ENCODE measurements at places on chromosomes 7 and 10. TPM values are rescaled to one million over a fixed set of nuclear protein-coding genes. Genes with fewer than 3 reads are reported as not detected.
A peak's percentile ranks its signal among the peaks of the same experiment; 100 is the strongest.

GRCh38 chr7:91940171-91940570 lies 491 bp upstream of the AKAP9 start:
- DNase-seq = no peak

GPR37 gene
- total RNA-seq = 3.2 TPM

DNA sequence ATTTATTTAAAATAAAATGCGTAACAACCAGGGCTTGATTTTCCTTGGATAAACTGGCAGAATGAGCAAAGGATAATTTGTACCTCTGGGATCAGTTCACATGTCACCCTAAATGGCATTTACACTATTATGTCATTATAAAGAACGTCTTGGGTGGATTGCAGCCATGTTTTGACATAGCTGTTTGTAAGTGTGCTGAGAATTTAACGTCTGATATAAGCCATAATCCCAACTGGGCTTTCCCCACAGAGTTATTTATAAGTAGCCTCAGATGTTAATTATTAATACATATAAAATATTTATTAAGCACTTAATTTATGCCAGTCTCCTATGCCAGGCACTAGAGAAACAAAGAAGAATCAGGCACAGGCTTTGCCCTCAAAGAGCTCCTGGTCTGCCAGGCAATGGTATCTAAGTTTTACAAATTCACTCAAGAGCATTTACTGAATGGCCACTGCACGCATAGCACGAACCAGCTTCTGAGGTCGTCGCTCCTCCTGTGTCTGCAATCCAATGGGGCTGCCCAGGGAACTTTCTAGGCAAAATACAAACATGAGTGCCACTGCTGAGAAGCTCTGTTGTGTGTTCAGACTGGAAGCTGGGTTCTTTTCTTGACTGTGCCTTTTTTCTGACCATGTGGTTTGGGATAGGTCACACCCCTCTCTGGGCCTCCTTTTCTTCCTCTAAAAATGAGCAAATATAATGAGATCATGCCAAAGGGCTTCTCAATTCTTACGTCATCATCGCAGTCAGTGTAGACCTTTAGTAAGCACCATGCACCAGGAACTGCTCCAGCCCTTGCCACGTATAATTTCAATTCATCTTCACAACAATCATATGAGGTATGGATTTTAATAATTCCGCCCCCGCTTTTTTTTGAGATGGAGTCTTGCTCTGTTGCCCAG lies 11.3 kb upstream of the CTBP2 start:
- no peak for DNase-seq

- no peak for DNase-seq
These were observed 604.3 kb downstream of the IPMK start for GRCh38 chr10:57663401-57663800.

DNA sequence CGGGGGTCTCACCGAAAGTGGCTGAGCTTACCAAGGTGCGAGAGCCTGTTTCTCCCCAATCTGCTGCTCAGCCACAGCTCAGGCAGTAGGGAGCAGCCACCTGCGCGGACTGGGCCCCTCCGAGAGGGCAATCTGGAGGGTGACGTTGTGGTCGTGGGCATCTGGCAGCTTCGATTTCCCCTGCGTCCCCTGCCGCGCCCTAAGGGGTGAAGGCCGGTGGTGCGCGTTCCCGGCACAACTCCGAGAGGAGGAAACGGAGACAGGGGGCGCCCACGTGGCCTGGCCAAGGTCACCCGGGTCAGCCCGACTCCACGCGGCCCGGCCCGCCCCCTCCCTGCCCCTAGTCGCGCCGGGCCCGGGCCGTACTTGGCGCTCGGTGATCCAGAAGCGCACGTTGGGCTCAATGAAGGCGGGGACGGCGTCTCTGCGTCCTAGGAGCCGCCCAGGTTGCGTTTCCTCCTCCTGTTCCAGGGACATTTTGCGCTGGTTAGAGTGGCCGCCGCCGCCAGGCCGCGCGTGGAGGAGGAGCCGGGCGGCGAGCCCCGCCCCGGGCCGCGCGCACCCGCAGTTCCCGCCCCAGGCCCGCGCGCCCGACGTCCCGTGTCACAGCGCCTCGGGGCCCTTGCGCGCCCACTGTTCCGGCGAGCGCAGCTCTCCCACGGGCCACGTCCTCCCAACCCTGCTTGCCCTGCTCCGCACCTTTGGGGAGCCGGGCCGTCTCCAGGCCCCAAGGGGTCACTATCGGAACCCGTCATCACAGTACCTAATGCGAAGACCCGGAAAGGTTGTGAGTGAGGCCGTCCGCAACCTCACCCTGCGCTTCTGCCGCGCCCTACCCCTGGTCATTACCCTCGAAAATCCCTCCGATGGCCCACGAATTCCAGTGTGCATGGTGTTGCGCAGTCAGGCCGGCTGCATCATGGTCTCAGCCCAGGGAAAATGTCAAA lies at the start of gene SFXN4:
Gene SFXN4, minus strand, starts transcription at position 544 of the 947 bp plus-strand sequence. Its CDS starts 67 bp downstream, at position 477.
- peak; percentile 50 for DNase-seq

DNA sequence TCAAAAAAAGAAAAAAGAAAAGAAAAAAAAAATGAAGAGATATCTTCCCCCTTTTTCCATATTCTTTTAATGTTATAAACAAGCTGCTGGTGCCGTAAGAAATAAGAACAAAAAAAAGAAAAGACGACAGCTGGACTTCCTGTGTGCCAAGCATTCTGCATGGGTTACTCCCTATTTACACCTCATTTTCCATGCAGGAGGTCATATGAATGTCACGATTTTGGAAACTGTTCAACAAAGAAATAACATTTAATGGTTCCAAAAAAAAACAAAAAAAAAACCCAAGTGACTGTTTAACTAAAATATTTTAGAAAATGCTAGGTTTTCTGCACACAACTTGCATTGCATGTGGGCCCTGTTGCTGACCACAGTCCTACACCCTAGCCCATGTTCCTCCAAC lies 159.3 kb downstream of the TNS3 start:
- no peak for DNase-seq

ATRNL1 gene
- total RNA-seq = 5.1 TPM

- no peak for DNase-seq
These were observed 396 bp downstream of the GRM8 start for GRCh38 chr7:127252377-127252713.

PON3 gene
- 2.9 TPM for total RNA-seq

DNA sequence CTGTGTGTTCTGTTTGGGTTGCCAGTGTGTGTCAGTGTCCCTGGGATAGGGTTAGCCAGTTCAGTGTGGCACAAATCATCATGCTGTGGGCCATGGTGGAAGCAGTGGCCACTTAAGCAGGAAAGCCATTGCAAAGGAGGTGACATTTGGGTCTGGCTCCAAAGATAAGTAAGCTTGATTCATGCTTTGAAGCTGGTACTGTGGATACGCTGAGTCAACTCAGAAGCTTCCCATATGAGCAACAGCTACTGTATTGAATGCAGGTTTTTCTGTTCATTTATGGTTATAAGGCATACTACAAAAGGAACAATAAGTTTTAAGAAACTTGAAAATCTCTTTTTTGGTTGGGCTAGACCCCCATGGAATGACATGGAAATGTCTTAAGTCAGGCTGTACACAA lies 143.1 kb downstream of the BMPER start:
- DNase-seq = no peak

All from omental fat pad (tissue), 4 donors.